ENCODE measurements at places on chromosomes 3 and 15. TPM values are rescaled to one million over a fixed set of nuclear protein-coding genes. Genes with fewer than 3 reads are reported as not detected.

- no peak for DNase-seq
Observed at GRCh38 chr3:134466331-134466730, 19.5 kb downstream of the ANAPC13 start.

GRCh38 chr15:38539008-38539343 lies 25.6 kb downstream of the RASGRP1 start:
- DNase-seq = no peak

GRCh38 chr15:62644889-62645742 lies 397.4 kb upstream of the TPM1 start:
- DNase-seq = no peak

- no peak for DNase-seq
Observed at GRCh38 chr15:33344530-33344929, 33.8 kb downstream of the RYR3 start.

- DNase-seq = no peak
Observed at GRCh38 chr15:78866803-78867202, 5.9 kb upstream of the MORF4L1 start.

GRCh38 chr3:190718097-190718496 lies 144.4 kb downstream of the GMNC start:
- DNase-seq = no peak

DNA sequence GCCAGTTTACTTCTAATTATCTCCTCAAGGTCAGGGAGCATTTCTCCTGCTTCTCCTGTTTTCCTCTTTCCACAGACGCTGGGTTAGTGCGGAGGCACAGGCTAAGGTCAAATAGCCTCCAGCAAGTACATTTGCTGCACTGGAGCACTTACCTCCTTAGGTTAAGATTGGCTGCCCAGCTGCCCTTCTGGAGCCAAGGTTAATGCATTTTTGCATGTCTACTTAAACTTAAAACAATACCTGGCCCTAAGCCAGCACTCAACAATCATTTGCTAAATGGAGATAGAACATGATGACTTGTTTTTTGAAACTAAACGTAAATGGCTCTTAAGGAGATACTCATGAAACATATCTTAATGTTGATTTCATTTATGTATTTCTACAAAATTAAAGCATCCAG lies 83.5 kb downstream of the SSR3 start:
- no peak for DNase-seq

Gene RHOV
- 3.4 TPM for total RNA-seq

Gene CPNE9
- not detected for total RNA-seq

Gene OIP5
- total RNA-seq = 5.3 TPM
